ENCODE measurements at places on chromosomes 11 and 22. TPM values are rescaled to one million over a fixed set of nuclear protein-coding genes. Genes with fewer than 3 reads are reported as not detected.

DNA sequence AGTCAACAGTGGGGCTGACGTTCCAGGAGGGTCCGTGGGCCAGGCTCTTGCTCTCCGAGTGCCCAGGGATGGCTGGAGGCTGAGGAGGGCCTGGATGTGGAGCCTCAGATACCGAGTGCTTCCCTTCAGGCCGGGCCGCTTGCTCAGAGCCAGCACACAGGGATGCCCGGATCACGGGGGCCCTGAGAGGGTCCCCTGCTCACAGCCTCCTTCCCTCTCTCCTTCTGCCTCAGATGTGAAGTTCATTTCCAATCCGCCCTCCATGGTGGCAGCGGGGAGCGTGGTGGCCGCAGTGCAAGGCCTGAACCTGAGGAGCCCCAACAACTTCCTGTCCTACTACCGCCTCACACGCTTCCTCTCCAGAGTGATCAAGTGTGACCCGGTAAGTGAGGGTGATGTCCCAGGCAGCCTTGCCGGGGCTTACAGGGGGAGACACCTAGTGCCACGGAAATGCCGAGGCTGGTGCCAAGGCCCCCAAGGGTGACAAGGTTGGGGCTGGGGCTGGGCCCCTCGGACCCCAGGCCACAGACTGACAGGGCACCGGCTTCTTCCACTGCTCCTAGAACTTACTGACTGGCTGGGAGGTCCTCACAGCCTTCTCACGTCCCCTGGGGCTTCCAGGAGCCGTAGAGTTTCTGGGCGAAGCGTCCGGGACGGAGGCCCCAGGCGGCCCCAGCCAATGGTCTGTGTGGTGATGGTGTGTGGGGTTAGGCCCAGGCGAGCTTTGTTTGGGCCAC, 7.0 kb downstream of the CCND1 start:
- no peak for DNase-seq
- H3K36me3 ChIP-seq, result peaks cover 82% of the 10 kb centered on the region
- H3K4me3 ChIP-seq, result no peak overlapping the region
- no peaks in the 10 kb centered on the region for H3K27me3 ChIP-seq

DNA sequence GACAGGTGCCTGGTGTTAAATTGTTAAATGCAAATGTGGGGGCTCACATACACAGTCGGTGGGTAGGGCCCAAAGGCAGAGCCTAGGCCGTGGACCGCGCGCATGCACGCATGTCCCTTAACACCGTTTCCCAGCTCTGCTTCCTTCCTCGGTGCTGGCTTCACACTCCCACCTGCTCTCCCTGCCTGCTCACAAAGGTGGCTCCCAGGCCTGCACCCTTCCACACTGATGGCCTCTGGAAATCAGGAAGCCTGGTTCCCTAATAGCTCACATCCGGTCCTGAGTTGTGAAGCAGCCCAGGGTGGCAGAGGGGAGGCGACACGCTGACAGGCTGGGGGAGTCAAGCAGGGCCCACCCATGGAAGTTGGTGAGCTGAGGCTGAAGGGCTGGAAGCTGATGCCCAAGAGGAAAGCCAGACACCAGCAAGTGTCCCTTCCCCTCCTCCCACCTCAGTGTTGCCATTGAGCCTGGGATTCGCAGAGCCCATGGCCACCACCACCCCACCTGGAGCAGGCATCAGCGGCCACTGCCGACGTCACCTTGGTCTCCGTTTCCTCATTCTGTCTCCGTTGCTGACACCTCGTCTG, 13.7 kb upstream of the CTTN start:
- no peaks in the 10 kb centered on the region for H3K27me3 ChIP-seq
- H3K4me1 ChIP-seq, result no peaks in the 10 kb centered on the region
- no peak overlapping the region for H3K4me3 ChIP-seq

- H3K27me3 ChIP-seq, result no peaks in the 10 kb centered on the region
- H3K27ac ChIP-seq, result peak overlapping the region; percentile 65
- peak overlapping the region; percentile 29 for H3K4me3 ChIP-seq
- H3K4me1 ChIP-seq, result peaks cover 17% of the 10 kb centered on the region
- no peak for DNase-seq
Observed at GRCh38 chr22:24181996-24182899, 961 bp downstream of the SUSD2 start.

- no peaks in the 10 kb centered on the region for H3K36me3 ChIP-seq
- no peak overlapping the region for H3K27ac ChIP-seq
- no peak overlapping the region for H3K4me3 ChIP-seq
Observed at GRCh38 chr11:76568621-76569020, 101.9 kb downstream of the LRRC32 start.

DNA sequence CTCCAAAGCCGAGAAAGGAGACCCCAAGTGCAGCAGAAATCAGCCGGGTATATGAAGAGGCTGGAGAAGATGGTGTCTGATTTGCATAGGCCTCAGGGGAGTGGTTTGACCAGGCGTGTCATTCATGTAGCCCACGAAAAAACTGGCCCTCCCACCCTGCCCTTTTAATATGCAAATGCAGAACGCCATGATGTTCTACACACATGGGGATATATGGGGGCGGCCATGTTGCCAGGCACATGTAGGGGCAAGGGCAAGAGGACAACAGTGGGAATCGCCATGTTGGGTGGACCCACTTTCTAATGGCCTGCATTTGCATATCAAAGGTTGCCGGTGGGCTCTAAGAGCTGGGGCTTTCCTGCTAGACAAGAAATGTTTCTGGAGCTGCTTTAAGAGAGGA, 86.4 kb downstream of the ISX start:
- H3K4me1 ChIP-seq, result no peaks in the 10 kb centered on the region
- no peak for DNase-seq
- no peak overlapping the region for H3K4me3 ChIP-seq
- no peaks in the 10 kb centered on the region for H3K36me3 ChIP-seq
- H3K27ac ChIP-seq, result no peak overlapping the region

DNA sequence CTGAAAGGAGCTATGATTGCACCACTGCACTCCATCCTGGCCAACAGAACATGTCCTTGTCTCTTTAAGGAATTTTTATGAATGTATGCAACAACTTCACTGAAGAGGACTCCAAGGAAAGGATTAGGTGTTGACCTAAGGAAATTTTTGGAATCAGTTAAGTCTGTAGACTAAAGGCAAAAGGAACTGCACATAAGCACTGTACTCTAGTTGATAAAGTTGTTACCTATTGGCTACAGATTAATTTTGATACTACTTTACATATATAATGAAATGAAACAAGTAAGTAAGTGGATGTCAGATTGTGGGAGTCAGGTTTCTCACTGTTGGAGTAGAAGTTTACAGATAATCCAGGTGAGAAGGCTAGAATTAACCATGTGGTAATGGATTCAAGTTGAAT, 36.5 kb downstream of the TUG1 start:
- no peaks in the 10 kb centered on the region for H3K4me1 ChIP-seq
- H3K27me3 ChIP-seq, result no peaks in the 10 kb centered on the region
- no peak for DNase-seq
- H3K27ac ChIP-seq, result no peak overlapping the region
- H3K4me3 ChIP-seq, result no peak overlapping the region

GRCh38 chr11:96827164-96827563, 437.4 kb downstream of the JRKL start:
- no peaks in the 10 kb centered on the region for H3K36me3 ChIP-seq
- no peak overlapping the region for H3K4me3 ChIP-seq
- no peaks in the 10 kb centered on the region for H3K27me3 ChIP-seq
- H3K27ac ChIP-seq, result no peak overlapping the region

DNA sequence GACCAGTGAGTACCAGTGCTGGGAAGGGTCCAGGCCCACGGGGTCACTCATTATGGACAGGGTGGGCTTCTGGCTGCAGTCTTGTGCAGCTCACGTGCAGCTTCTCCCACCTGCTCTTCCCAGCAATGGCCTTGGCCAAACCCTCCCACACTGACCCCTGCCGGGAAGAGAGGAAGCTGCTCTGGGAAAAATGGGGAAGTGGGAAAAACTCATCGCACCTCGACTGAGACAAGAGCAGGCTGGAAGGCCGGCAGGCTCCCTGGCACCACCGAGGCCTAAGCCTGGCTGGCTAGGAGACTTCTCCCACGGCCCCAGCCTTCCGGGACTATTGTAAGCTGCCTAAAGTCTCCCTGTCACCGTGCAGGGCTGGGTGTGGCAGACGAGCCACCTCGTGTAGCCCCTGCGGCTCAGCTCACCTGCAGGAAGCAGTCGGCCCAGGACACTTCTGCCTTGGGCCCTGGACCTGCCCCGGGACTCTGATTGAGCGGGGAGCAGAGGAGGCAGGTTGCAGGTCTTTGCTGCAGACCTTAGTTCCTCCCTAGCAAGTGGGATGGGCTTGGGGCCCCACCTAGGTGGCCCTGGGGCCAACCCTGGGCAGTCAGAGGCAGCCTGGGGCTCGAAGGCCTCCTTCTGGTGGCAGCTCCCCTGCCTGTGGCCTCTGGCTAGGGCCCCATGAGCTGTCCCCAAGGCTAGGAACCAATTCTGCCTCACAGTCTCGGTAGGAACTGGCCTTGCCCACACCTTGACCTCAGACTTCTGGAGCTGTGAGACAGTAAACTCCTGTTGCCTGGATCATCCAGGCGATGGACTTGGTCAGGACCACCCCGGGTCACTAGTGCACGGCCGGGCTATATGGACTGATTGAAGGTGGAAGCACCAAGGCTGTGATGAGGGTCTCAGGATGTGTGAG, 23.1 kb downstream of the MRGPRG start:
- H3K4me3 ChIP-seq, result no peak overlapping the region
- H3K4me1 ChIP-seq, result peaks cover 11% of the 10 kb centered on the region
- H3K27ac ChIP-seq, result no peak overlapping the region
- peak; percentile 47 for DNase-seq
- no peaks in the 10 kb centered on the region for H3K36me3 ChIP-seq

DNA sequence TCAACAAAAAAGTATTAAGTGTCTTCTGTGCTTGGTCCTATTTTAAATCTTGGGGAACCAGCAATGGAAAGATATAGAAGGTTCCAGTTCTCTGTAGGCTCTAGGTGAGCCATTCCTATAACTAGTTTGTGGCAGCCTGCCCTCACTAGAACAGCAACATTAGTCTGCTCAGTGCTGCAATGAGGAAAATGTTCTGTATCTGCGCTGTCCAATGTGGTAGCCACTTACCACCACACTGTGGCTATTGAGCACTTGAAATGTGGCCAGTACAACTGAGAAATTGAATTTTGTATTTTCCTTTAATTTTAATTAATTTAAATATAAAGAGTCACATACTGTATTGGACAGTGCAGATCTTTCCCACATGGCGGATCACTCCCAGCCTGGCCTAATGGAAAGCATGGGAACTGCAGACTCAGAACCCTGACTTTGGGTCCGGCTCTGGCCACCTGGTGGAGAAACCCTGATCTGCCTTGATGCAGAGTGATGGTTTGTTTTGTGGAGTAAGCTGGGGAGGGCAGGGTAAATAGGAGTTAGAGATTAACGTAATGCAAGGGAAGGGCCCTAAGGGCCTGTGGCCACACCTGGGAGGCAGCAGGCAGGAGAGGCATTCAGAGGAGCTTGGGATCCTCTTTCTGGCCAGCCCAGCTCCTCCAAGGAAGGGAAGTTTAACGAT, 101.0 kb downstream of the ME3 start:
- no peak overlapping the region for H3K27ac ChIP-seq
- no peak for DNase-seq
- no peaks in the 10 kb centered on the region for H3K27me3 ChIP-seq
- H3K36me3 ChIP-seq, result no peaks in the 10 kb centered on the region
- peaks cover 7% of the 10 kb centered on the region for H3K4me1 ChIP-seq

DNA sequence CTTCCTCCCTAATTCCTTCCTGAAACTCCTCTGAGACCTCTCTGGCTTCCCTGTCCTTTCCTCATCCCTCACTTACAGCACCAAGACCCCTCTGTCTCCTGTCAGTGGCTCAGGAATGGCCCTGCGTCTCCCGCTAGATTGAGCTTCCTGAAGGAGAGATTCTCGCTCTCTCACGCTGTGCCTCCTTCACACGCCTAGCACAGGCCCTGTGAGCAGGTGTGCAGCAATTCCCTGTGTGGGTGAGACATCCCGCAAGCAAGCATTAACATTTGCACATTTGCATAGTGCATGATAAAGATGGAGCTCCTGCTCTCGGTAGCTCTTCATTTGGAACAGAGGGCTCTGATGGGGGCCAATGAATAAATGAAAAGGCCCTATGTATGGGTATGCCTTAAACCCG, 159.8 kb downstream of the ADAMTS15 start:
- no peak overlapping the region for H3K4me3 ChIP-seq
- H3K27me3 ChIP-seq, result no peaks in the 10 kb centered on the region
- no peaks in the 10 kb centered on the region for H3K36me3 ChIP-seq
- DNase-seq, result no peak
- H3K27ac ChIP-seq, result no peak overlapping the region

DNA sequence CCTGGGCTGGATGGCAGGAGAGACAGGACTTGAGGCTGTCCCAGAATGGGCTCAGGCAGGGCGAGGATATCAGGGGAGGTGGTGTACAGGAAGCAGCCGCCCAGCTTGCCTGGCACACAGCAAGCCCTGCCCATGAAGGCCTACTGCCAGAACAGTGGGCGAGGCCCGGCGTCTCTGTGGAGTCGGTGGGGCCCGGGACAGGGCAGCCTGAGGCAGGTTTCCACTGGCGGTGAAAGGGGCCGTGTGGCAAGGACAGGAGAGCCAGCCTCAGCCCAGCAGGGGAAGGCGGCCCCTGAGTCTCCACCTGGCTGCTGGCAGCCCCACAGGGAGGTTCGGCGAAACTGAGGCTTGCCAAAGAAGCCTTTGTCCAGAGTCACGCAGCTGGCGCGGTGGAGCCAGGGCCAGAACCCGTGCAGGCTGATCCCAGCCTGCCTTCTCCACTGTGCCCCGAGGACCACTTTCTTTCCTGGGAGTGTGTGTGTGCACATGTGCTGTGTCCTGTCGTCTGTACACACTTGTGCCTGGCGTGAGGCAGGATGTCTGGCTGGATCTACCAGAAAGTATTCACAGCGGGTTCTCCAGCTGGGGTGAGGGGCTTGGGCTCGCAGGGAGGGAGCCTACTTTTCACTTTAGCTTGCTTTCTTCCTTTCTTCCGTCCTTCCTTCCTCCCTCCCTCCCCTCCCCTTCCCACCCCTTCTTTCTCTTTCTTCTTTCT, 1.2 kb downstream of the TSPO start:
- peaks cover 2% of the 10 kb centered on the region for H3K4me1 ChIP-seq
- peaks cover 19% of the 10 kb centered on the region for H3K27me3 ChIP-seq
- H3K4me3 ChIP-seq, result no peak overlapping the region
- no peaks in the 10 kb centered on the region for H3K36me3 ChIP-seq
- H3K27ac ChIP-seq, result no peak overlapping the region

DNA sequence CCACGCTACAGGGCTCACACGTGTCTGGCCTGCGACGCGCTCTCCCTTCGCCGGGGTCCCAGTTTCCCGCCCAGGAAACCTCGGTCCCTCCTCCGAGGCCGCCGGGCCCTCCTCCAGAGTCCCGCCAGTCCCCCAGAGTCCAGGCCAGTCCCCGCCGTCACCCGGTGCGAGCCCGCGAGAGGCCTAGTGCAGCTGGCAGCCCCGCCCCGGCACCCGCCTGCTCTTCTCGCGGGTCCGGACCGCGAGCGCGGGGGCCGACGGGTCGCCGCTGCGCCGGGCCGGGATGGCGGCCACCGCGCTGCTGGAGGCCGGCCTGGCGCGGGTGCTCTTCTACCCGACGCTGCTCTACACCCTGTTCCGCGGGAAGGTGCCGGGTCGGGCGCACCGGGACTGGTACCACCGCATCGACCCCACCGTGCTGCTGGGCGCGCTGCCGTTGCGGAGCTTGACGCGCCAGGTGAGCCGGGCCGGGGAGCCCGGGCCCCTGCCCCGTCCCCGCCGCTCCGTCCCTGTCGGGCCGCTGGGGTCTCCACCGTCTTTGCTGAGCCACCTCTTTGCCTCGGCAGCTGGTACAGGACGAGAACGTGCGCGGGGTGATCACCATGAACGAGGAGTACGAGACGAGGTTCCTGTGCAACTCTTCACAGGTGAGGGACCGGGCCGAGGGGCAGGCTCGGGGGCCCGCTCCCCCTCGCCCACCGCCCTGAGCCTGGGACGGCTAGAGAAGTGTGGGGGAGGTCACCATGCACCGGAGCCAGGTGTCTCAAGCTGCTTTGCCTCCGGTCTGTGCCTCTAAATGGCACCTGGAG, at the start of gene PTPMT1:
Gene PTPMT1 (plus strand): TSS at position 260 of the 809 bp plus-strand sequence. CDS start 24 bp downstream, at position 284.
- peaks cover 5% of the 10 kb centered on the region for H3K4me1 ChIP-seq
- peak within 1 kb of the TSS; percentile 86 for H3K4me3 ChIP-seq
- peaks cover 9% of the 10 kb centered on the region for H3K36me3 ChIP-seq

The TREH gene
- 74.4 TPM for polyA plus RNA-seq
